ENCODE measurements at places on chromosomes 12 and 14.

GRCh38 chr14:70780396-70781075 is 28.8 kb downstream of the MAP3K9 start:
- DNase-seq: no peak

DNA sequence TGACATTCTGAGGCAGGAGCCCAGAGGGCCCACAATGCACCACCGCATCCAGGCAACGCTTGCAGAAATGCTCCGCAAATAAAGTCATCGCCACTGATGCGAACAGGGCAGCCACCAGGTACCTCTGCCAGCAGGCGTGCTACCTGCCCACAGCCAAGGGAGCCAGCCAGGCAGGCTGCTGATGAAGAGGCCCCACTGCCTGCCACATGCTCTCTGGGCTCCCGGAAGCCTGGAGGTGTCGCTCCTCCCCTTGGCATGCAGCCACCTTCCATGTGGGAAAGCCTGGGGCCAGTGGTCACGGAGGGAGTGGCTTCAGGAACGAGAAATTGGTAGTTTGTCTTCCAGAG is 14.7 kb downstream of the GPR132 start:
- no peak for DNase-seq

DNA sequence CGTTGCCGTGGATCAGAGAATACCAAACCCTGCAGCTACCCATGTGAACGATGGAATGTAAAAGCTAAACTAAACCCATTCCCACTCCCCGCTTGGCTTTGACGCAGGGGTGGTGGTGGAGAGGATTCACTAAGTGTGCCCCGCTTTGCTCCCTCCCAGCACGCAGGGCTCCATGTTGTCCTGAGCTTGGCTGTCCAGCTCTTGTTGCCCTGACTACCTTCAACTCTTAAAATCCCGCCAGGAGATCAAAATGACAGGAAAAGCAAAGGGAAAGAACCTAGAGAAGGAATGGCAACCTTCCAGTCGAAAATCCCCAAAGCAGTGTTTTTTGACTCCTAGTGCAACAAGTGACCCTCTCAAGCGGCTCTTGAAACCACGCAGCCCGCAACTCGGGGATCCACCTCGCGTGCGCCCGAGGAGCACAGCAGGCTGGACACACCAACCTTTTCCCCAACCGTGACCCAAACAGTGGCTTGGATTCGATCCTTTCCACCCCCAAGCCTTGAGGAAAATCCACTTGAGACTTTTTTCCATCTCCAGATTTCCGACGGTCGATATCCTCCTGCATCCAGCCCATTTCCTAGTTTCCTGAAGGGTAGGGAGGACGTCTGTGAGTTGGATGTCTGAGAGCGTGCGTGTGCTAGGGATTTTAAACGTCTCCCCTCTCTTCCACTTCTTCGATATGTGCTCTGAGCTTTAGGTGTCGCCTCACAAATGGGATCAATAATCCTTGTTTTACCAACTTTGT is 1.4 kb downstream of the SYT10 start:
- DNase-seq: no peak

GRCh38 chr12:124665511-124665910 is 98.1 kb upstream of the NCOR2 start:
- DNase-seq: no peak

GRCh38 chr12:130577351-130577750 is 138.7 kb downstream of the RIMBP2 start:
- DNase-seq: no peak

DNA sequence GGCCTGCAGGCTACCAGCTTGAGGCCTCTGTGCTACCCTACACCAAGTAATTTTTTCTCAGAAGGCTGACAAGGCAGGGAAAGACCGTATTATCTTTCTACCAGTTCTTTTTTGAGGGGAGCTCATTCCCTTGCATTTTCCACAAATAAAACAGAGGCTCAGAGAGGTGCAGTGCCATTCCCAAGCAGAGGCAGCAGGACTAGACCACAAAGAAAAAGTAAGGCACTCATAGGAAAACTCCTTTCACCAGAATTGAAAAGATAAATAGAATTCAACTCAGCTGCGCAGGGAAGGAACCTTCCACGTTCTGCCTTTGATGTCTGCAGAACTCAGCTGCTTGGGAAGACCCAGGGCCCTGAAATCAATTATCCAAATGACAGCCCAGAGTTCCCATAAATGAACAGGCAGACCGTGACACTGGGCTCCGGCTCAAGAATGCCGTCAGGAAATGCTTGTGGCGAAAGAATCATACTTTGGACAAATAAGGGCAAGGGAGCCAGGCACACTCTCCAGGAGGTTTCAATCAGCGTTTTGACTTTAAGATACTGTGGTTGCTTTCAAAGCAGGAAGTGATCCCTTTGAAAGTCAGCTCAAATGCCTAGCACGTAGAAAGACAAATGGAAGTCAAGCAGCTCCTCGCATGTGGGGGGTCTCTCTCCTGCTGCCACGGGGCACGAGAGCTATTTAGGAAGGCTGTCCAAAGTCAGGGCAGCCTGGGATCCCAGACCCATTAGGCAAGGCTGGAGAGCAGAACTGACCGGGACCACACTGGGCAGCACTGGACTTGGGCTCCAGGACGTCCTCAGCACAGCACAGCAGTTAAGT is 14.0 kb downstream of the KCTD10 start:
- DNase-seq: no peak

GRCh38 chr12:131108177-131108955 is 154.7 kb downstream of the ADGRD1 start:
- no peak for DNase-seq

- peak; percentile 39 for DNase-seq
Measured at GRCh38 chr14:69460093-69460701, 24.3 kb upstream of the PLEKHD1 start.

DNA sequence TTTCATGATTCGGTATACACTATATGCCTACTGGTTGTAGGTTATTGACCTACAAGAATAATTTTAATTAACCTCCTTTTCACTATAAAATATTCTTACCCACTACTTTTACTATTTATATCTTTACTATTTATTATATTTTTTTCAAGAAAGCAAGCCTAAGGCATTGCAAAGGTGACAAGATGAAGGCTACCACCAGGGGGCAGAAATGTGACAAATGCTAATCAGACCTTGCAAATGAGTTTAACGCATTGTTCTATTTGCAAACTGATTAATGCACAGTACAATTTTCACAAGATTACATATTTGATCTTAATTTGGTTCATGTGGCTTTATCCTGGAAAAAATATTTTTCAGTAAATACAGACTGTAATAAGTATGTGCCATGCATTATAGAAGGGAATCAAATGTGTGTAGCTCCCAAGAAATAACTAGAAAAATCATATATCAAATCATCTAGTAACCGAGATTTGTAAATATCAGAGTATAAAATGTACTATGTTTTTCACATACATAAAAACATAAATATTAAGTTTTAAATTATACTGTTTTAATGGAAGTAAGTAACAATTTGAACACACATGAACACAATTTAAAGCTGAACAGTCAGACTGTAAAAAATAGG is 107.0 kb downstream of the ADAMTS20 start:
- DNase-seq: no peak

GRCh38 chr14:30020271-30020670 is 92.6 kb upstream of the PRKD1 start:
- DNase-seq: no peak

GRCh38 chr12:132423820-132424645 is 65.9 kb upstream of the FBRSL1 start:
- no peak for DNase-seq

DNA sequence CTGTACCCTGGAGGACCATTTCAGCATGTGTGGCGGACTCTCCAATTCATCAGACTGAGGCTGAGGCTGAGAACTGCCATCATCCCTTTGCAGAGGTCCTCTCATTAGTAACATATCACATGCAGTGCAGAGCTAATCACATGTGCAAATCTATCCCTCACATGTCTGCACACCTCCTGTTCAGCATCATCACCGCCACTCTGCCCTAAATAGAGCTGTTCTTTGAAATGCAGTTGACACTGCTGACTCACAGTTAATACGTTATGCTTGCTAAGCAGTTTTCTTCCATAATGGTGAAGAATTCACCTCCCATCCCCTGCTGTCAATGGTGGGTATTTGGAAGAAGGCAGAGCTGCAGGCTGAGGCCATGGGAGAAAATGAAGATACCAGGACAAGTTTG is 85.0 kb upstream of the ANO2 start:
- DNase-seq: no peak

DNA sequence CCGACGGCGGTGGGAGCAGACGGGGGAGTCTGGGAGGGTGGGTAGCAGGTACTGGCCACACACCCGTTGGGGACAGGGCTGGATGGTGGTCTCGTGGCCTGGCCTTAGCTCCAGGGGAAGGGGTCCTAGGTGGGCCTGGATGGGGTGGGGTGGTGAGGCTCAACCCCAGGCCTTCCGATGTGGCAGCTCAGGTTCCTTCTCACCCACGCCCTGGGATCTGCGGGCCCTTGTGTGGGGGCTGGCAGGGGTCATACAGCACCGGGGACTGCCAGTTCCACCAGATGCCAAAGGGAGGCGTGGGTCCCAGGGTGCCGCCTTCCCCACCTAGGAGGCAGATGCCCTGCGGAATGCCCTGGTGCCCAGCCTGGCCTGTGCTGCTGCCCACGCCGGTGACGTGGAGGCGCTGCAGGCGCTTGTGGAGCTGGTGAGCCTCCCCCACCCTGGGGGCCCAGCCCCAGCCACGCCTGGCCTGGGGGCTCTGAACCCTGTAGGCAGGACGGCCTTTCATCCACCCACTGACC is 21.0 kb downstream of the ASPG start:
- DNase-seq: no peak

GRCh38 chr12:66196806-66197205 is 7.8 kb downstream of the IRAK3 start:
- no peak for DNase-seq

GRCh38 chr12:90292183-90292582 is 583.5 kb upstream of the ATP2B1 start:
- no peak for DNase-seq

- DNase-seq: no peak
Measured at GRCh38 chr12:129662234-129662633, 241.6 kb downstream of the TMEM132D start.

DNA sequence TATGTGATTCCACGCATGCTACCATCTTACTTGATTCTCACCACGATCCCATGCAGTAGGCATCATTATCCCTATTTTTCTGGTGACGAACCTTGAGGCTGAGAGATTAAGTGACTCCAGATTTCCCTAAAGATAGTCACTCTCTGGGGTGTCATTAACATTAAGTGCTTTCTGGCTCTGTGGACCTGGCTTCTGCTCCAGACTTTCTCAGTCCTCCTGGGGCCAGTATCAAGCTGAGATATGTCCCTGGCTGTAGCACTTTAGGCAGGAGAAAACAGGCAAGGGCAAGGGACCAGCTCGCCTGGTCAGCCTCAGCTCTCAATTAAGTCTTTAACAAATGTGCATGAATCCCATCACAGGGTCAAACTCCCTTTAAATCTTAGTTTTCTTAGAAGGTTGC is 38.3 kb upstream of the PRB2 start:
- DNase-seq: no peak

Data from activated naive CD8-positive, alpha-beta T cell treated with anti-CD3 and anti-CD28 coated beads, Interleukin-2, amount 10 ng/mL, durations not matched to agents 7 days and 5 days (primary cell).